ENCODE measurements at places on chromosomes 5 and 9.

DNA sequence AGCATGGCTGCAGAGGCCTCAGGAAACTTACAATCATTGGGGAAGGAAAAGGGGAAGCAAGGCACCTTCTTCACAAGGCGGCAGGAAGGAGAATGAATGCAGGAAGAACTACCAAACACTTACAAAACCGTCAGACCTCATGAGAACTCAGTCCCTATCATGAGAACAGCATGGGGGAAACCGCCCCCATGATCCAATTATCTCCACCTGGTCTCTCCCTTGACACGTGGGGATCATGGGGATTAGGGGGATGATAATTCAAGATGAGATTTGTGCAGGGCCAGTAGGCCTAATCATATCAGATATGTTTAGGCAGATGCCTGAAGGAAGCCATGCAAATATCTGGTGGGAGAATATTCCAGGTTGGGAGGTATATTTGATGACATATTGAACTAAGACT is 1176.4 kb upstream of the CDH18 start:
- no peak overlapping the region for H3K27ac ChIP-seq
- no peaks in the 10 kb centered on the region for H3K27me3 ChIP-seq
- DNase-seq: no peak
- H3K36me3 ChIP-seq: no peaks in the 10 kb centered on the region
- no peaks in the 10 kb centered on the region for H3K4me1 ChIP-seq
- no peak overlapping the region for H3K4me3 ChIP-seq

GRCh38 chr9:526904-527591 is 312.4 kb downstream of the DOCK8 start:
- H3K4me1 ChIP-seq: peaks cover 69% of the 10 kb centered on the region
- H3K27ac ChIP-seq: no peak overlapping the region
- H3K4me3 ChIP-seq: no peak overlapping the region
- DNase-seq: no peak
- H3K27me3 ChIP-seq: no peaks in the 10 kb centered on the region

GRCh38 chr9:2602704-2603116 is 18.9 kb upstream of the VLDLR start:
- peaks cover 26% of the 10 kb centered on the region for H3K4me1 ChIP-seq
- H3K27me3 ChIP-seq: no peaks in the 10 kb centered on the region
- no peaks in the 10 kb centered on the region for H3K36me3 ChIP-seq
- peak overlapping the region; percentile 54 for H3K27ac ChIP-seq
- no peak overlapping the region for H3K4me3 ChIP-seq

GRCh38 chr9:3027210-3027609 is 183.3 kb upstream of the PUM3 start:
- no peaks in the 10 kb centered on the region for H3K4me1 ChIP-seq
- no peaks in the 10 kb centered on the region for H3K36me3 ChIP-seq
- H3K27me3 ChIP-seq: peaks cover 14% of the 10 kb centered on the region
- no peak overlapping the region for H3K4me3 ChIP-seq
- DNase-seq: no peak
- no peak overlapping the region for H3K27ac ChIP-seq
